Progenitor cell of endocrine pancreas (in vitro differentiated cells): ENCODE measurements at places on chromosomes 3 and 15. TPM values are rescaled to one million over a fixed set of nuclear protein-coding genes. Genes with fewer than 3 reads are reported as not detected.

- H3K27me3 ChIP-seq = peaks cover 14% of the 10 kb centered on the region
- no peak within 1 kb of the TSS for H3K4me3 ChIP-seq
- H3K36me3 ChIP-seq = no peaks in the 10 kb centered on the region
- no peak for DNase-seq
These were observed at the start of gene CYP8B1 for GRCh38 chr3:42875325-42876151. TSS of gene CYP8B1 (minus strand) at chr3:42875879. CDS start at chr3:42875816, 63 bp downstream.

DNA sequence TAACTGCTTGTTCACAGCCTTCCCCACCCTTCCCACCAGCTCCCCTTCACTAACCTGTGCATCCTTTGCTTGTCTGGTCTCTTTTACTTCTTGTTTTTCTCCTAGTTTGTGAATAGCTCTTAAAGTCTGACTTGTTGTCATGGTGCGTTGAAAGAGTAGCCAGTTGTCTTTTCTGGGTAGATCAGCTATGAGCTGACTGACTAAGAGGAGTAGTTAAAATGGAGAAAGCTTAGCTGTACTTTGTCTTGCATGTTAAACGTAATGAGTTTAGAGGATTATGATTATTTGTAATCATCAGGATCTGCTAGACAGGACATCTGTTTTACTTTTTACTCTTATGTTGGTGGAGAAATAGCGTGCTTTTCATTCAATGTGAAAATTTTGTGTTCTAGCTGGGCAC lies 35.9 kb downstream of the ATP2C1 start:
- H3K27me3 ChIP-seq = no peaks in the 10 kb centered on the region
- H3K36me3 ChIP-seq = peaks cover 12% of the 10 kb centered on the region
- peaks cover 6% of the 10 kb centered on the region for H3K4me1 ChIP-seq
- peak overlapping the region; percentile 4 for H3K27ac ChIP-seq
- no peak for DNase-seq

DNA sequence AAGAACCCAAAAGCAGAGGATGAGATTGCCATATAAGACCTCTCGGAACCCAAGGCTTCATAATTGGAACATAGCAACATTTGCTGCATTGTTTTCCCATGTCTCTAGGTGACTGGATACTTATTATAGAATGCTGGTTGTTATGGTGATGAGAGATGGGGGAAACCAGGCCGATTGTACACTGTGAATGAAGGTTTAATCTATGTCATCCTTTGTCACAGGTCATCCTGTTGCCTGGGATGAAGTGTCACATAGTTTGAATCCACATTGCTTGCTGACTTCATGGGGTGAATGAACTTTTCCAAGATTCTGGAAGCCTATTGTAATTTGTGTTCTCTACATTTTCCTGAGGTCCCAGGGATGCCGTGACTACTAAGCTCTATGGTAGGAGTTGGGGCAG lies 41.8 kb downstream of the CLEC3B start:
- no peak overlapping the region for H3K4me3 ChIP-seq
- peaks cover 1% of the 10 kb centered on the region for H3K4me1 ChIP-seq
- no peaks in the 10 kb centered on the region for H3K36me3 ChIP-seq
- H3K27me3 ChIP-seq = peaks cover 6% of the 10 kb centered on the region

GRCh38 chr3:189229196-189229828 lies 57.5 kb downstream of the TPRG1 start:
- H3K27me3 ChIP-seq = peaks cover 17% of the 10 kb centered on the region
- no peaks in the 10 kb centered on the region for H3K36me3 ChIP-seq
- no peak overlapping the region for H3K4me3 ChIP-seq
- H3K27ac ChIP-seq = no peak overlapping the region
- H3K4me1 ChIP-seq = peaks cover 3% of the 10 kb centered on the region

- H3K4me1 ChIP-seq = peaks cover 1% of the 10 kb centered on the region
- no peak overlapping the region for H3K27ac ChIP-seq
- H3K27me3 ChIP-seq = peaks cover 2% of the 10 kb centered on the region
- H3K4me3 ChIP-seq = no peak overlapping the region
- no peaks in the 10 kb centered on the region for H3K36me3 ChIP-seq
These were observed 203.6 kb downstream of the WNT5A start for GRCh38 chr3:55283441-55283925.

DNA sequence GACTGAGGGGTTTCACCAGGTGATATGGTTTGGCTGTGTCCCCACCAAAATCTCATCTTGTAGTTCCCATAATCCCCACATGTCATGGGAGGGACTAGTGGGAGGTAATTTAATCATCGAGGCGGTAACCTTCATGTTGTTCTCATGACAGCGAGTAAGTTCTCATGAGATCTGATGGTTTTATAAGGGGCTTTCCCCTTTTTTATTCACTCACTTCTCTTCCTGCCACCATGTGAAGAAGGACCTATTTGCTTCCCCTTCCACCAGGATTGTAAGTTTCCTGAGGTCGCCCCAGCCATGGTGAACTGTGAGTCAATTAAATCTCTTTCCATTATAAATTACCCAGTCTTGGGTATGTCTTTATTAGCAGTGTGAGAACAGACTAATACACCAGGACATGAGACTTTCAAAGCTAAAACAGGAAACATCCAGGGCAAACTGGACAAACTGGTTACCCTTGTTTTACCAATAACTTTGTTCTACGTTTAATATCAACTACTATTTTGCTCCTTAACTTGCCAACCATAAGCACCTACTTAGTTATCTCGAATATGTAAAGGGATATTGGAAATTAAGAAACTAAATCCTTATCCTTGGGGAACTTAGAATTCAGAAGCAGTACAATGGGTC lies 98.2 kb downstream of the MYH15 start:
- no peaks in the 10 kb centered on the region for H3K27me3 ChIP-seq
- H3K4me1 ChIP-seq = peaks cover 13% of the 10 kb centered on the region
- no peak for DNase-seq
- peaks cover 1% of the 10 kb centered on the region for H3K36me3 ChIP-seq
- no peak overlapping the region for H3K27ac ChIP-seq
- H3K4me3 ChIP-seq = no peak overlapping the region

DNA sequence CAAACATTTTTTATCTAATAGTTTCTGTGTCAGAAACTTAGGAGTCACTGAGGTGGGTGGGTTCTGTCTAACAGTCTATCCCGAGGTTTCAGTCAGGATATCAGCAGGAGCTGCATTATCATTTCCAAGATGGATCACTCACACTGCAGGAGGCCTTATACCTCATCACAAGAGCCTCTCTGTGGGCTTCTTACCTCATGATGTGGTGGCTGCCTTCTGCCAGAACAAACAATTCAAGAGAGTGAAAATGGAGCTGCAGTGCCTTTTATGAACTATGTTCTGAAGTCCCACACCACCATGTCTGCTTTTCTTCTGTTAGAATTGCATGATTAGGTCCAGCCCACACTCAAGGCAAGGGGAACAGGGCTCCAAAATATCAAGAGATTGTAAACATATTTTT lies 27.9 kb downstream of the RFX7 start:
- DNase-seq = no peak
- peaks cover 44% of the 10 kb centered on the region for H3K36me3 ChIP-seq
- H3K27ac ChIP-seq = no peak overlapping the region
- no peak overlapping the region for H3K4me3 ChIP-seq

DNA sequence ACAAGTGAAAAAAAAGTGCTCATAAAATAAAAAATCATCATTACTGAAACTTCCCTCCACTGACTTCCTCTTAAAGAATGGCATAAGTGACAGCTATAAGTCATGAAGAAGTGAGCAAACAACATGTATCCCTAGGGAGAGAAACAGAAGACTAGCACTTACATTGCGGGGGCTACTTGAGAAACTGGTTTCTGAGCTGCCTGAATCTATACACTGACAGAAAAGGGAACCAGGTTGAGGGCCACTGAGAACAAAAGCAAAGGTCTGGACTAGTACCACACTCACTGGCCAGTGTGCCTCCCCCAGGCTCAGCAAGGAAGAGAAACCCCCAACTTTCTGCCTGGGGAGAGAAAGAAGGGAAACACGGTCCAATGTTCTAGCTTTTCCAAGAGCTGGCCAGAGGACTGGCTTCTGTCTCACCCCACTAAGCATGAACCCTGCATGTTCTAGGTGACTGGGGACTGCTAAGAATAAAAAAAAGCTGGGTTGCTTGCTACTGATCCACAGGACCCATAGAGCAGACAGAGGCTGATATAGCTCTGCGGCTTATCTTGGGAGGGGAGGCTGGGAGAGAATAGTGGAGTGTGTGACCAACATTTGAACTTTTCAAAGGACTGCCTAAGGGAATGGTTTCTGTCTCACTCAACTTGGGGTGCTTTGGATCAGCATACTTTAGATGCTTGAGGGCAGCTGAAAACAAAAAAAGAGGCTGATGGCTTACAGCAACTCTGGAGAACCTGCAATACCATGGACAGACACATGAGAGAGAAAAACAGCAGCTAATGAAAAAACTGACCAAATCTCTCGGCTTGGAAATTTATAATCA lies 8.1 kb downstream of the RAD18 start:
- no peak for DNase-seq
- H3K27me3 ChIP-seq = no peaks in the 10 kb centered on the region
- H3K4me1 ChIP-seq = no peaks in the 10 kb centered on the region
- no peak overlapping the region for H3K4me3 ChIP-seq
- no peaks in the 10 kb centered on the region for H3K36me3 ChIP-seq

DNA sequence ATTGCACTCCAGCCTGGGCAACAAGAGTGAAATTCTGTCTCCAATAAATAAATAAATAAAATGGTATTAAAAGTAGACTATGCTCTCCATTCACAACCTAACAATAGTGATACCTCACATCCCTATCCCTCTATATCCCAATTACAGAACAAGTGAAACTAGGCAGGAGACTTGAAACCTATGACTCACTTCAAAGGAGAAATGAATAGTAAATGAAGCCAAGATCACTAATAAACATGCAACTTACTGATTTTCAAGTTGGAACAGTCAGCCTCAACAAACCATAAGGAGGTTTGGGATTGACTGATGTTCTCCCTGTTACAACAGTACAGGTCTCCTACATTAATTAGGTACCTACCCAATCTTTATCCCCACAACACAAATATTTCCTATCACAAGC lies 103.4 kb downstream of the GSK3B start:
- peaks cover 8% of the 10 kb centered on the region for H3K4me1 ChIP-seq
- no peak overlapping the region for H3K27ac ChIP-seq
- peaks cover 34% of the 10 kb centered on the region for H3K36me3 ChIP-seq
- no peak overlapping the region for H3K4me3 ChIP-seq
- DNase-seq = no peak

GRCh38 chr3:113249111-113249510 lies 37.8 kb downstream of the BOC start:
- no peak overlapping the region for H3K4me3 ChIP-seq
- H3K4me1 ChIP-seq = peaks cover 4% of the 10 kb centered on the region
- H3K36me3 ChIP-seq = no peaks in the 10 kb centered on the region
- no peak overlapping the region for H3K27ac ChIP-seq

- no peak overlapping the region for H3K27ac ChIP-seq
- H3K27me3 ChIP-seq = no peaks in the 10 kb centered on the region
- peaks cover 38% of the 10 kb centered on the region for H3K36me3 ChIP-seq
- DNase-seq = no peak
- no peaks in the 10 kb centered on the region for H3K4me1 ChIP-seq
These were observed 48.1 kb downstream of the HSPBAP1 start for GRCh38 chr3:122745369-122746021.

DNA sequence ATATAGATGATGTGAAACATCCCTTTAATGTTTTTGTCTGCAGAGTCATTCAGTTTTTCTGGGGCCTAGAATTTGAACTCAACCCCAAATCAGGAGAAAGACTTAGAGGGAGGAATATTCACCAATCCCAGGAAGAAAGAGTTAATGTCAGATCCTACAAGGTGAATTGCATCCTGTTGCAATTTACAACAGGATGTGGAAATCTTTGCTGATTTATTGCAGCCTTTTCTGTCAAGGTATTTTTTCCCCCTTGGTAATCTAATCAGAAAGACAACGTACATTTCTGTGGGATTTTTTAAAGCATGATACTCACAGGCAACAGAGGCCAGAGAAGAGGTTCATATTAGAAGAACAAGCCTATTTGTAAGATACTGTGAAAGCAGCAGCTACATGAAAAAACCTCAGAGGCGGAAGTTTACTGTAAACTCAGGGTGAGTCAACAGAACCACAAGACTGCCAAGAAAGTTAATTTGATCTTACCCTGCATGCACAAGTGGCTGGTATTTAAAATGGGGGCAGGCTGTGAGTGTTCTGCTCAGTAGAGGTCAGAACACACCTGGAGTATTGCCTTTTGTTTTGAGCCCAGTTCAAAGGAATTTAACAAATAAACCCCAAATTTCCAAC lies 531.9 kb downstream of the AGBL1 start:
- no peak overlapping the region for H3K4me3 ChIP-seq
- H3K27ac ChIP-seq = no peak overlapping the region
- DNase-seq = no peak

- no peak overlapping the region for H3K27ac ChIP-seq
- no peak overlapping the region for H3K4me3 ChIP-seq
- H3K4me1 ChIP-seq = no peaks in the 10 kb centered on the region
- H3K36me3 ChIP-seq = peaks cover 24% of the 10 kb centered on the region
These were observed 14.9 kb downstream of the C3orf33 start for GRCh38 chr3:155791190-155791589.

- no peaks in the 10 kb centered on the region for H3K4me1 ChIP-seq
- no peaks in the 10 kb centered on the region for H3K36me3 ChIP-seq
- no peak overlapping the region for H3K4me3 ChIP-seq
These were observed 127.5 kb downstream of the CHST2 start for GRCh38 chr3:143247073-143247472.

GRCh38 chr3:45761831-45762230 lies 34.5 kb downstream of the SLC6A20 start:
- no peak for DNase-seq
- peaks cover 8% of the 10 kb centered on the region for H3K27me3 ChIP-seq
- peaks cover 4% of the 10 kb centered on the region for H3K4me1 ChIP-seq

DNA sequence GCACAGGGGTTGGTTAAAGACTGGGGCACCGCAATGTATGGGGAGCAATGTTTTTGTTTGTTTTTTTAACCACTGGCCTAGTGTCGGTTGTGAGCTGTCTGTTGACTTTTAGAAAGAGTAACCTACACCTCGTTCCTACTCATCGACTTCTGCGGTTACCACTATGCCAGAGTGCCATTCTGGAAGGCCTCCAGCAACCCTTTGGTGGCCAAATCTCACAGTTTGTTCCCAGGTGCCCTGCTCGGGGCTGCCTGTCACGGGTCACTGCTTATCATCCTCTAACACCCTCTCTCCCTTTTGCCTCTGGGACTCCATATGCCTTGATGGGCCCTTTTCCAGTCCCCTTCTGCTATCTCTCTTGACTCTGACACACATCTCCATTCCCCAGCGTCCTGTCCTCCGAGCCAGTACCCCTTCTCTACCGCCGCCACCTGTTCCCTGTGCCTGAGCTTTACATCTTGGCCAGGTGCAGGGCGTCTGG lies 290.4 kb upstream of the C2CD4B start:
- no peaks in the 10 kb centered on the region for H3K36me3 ChIP-seq
- no peaks in the 10 kb centered on the region for H3K27me3 ChIP-seq
- no peak overlapping the region for H3K4me3 ChIP-seq
- H3K27ac ChIP-seq = no peak overlapping the region
- peaks cover 21% of the 10 kb centered on the region for H3K4me1 ChIP-seq

GRCh38 chr15:55791551-55792400 lies 48.8 kb upstream of the PRTG start:
- DNase-seq = no peak
- peaks cover 10% of the 10 kb centered on the region for H3K36me3 ChIP-seq
- peak overlapping the region; percentile 91 for H3K27ac ChIP-seq
- H3K4me3 ChIP-seq = no peak overlapping the region

The AGBL1 gene
- not detected in 2 replicates for total RNA-seq

The ROBO2 gene
- total RNA-seq = 75.2 and 83.8 TPM in 2 replicates

The RETNLB gene
- not detected in 2 replicates for total RNA-seq

The TPRA1 gene
- 24.4 and 25.1 TPM in 2 replicates for total RNA-seq
